ENCODE measurements at places on chromosomes 12 and 14.

GRCh38 chr12:45986641-45987339, 3.6 kb downstream of the SCAF11 start:
- no peak for DNase-seq

DNA sequence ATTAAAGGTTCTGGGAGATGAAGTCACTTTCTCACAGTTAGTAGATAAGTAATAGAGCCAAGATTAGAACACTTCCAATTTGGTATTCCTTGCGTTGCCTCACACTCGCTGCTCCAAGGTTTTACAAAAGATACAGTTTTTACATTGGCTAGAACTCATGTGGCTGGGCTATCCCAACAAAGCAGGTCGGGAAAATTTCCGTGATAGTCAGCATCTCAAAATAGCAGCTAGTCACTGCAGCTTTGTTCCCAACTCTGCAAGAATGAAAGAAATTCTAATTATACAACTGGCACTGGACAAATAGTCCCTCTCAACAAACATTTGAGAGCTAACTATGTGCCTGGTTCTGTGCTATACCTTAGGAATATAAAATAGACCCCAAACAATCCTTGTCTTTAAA, 24.6 kb upstream of the PPP1R12A start:
- no peak for DNase-seq

GRCh38 chr14:85463512-85463911, 66.4 kb upstream of the FLRT2 start:
- DNase-seq: no peak

DNA sequence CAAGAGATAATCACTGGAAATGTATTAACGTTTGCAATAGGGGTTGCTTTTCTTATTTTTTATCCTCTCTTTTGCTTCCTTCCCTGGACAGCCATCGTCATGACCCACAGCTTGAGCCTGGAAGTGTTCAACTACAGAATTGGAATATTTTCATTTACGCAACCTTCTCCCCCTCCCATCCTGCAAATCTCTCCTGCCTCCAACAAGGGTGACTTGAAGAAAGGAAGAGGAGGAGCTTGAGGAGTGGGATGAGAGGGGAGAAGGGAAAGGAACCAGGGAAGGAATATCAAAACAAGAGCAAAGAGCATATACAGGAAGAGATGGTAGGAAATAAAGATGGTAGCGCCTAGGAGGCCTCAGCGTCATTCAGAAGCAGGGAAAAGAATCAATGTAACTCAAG, 1.6 kb upstream of the MANSC4 start:
- no peak for DNase-seq

DNA sequence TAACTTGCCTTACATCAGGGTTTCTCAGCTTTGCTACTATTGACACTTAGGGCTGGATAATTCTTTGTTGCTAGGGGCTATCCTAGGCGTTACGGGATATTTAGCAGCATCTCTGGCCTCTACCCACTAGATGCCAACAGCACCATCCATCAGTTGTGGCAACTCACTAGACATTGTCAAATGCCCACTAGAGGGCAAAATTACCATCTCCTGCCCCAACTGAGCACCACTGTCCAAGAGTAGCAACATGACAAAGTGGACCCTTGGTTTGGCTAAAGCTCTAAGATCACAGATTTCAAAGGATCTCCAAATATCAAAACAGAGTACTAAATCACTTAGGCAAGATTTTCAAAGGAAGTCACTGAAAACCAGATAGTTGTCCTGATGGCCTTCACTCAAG, 251.7 kb upstream of the TBX3 start:
- DNase-seq: no peak

Measured in stimulated activated CD4-positive, alpha-beta T cell treated with anti-CD3 and anti-CD28 coated beads, Interleukin-2, amount 100 ng/mL, for 4 hours (primary cell).